ENCODE measurements at places on chromosomes 11 and 22.

DNA sequence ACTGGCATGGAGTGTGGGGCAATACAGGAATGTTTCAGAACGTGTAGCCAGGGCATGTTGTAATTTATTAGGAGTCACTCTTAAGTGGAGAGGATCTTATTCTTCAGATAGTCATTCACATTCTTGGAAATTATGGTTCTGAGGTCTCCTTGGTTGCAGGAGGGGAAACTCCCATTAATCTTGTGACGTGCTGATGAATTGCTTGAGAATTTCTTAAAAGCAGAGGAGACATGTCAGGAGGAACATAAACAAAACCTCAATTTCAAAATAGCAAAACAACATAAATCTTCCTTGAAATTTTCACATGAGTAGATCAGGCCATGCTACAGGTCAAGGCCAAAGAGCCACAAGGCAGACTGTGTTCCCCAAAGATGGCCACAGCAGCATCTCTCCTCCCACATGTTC lies 50.4 kb downstream of the ADM start:
- no peak for DNase-seq

DNA sequence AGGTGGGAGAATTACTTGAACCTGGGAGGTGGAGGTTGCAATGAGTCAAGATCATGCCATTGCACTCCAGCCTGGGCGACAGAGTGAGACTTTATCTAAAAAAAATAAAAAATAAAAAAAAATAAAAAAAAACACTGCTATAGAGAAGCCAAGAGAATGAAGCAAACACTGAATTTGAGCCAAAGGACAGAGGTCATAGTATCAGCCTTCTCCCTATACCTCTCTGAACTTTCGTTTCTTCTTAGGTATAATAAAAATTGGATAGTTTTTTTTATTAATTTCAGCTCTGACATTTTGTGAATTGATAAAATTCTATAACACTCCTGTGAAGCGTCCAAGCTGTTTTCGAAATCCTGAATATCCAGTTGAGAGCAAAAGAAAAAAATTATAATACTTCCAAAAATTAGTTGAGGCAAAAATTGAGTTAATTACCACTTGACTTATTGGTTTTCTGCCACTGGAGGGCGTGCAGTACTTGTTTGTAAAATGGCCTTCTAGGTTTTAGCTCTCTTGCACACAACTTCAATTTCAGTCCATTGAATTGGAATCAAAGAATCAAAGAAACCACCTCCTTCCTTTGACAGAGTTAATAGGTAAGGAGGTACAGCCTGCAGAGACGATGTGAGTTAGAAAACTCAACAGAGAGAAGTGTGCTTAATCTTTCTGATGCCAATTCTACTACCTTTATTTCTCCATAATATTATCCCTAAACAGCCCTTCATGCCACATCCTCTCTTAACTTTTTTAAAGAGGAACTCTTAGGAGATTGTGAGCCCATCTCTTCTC lies 143.2 kb downstream of the BBOX1 start:
- no peak for DNase-seq

GRCh38 chr11:65427691-65428577 lies 5.3 kb downstream of the NEAT1 start:
- DNase-seq: no peak

DNA sequence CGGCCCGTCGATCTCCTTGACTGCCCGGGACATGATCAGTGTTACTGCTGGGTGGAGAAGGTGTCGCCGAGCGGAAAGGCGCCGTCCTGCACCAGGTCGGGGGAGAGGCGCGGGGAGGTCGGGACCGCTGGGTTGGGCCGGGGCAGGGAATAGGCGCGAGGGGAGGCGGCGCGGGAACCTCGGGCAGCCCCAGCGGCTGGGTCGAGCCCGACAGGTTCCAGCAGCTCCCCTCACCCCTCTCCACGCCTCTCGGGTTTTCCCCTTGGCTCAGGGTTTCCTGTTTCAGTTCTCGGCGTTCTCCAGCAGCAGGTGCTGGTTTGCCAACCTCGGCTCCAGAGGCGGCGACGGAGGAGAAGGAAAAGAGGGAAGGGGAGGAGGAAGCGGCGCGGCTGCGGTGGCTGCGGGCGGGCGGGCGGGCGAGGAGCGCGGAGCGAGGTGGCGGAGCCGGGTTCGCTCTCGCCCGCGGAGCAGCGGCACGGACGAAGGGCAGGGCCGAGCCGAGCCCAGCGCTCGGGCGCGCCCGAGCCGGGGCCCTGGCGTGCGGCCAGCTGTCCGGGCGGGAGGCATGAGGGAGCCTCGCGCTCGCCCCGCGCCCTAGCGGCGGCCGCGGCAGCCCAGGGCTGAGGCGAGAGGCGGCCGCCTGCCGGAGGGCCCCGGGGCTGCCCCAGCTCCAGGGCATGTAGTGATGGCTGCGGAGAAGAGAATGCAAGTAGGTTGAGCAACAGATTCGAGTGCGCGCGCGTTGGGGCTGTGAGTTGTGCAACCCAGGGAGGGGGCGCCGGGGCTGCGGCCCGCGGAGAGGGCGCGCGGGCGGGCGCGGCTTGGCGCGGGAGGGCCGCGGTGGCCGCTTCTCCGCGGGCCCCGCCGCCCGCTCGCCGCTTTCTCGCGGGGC lies at the start of gene ZC3H12C:
TSS of gene ZC3H12C (plus strand) at position 878 of the 892 bp plus-strand sequence. CDS start 20 bp downstream, outside the sequence.
- peak; percentile 83 for DNase-seq

GRCh38 chr11:101582989-101583250 lies 887 bp downstream of the TRPC6 start:
- DNase-seq: no peak

DNA sequence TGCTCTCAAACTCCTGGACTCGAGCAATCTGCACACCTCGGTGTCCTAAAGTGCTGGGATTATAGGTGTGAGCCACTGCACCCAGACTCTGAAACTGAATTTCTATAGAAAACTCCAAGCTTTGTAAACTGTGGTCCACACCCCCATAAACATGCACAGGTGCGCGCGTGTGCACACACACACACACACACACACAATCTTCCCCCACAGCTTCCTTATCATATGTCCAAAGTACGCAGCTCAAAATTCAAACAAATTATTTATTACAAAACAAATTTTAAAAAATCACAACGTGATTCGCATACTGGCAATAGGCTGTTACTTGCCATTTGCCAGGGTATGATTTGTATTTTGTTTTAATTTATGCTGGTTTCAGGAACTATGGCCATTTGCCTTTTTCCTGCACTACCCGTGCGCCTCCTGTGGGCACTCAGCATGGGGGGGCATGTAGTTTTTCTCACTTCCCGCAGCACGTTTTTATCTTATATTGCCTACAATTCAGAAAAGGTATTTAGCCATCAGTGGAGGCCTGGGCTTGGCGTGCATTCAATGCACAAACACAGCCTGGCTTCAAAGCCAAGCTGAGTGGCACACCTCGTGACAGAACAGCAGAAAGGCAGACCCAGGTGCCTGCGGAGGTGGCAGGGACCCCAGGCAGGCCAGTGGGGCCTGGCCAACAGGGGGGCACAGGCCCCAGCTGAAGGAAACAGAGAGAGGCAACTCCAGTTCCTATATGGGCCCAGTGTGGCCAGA lies 10.8 kb upstream of the SNX32 start:
- DNase-seq: no peak

GRCh38 chr11:121295246-121296029 lies 2.9 kb downstream of the SC5D start:
- DNase-seq: no peak

- DNase-seq: no peak
These were observed 62.5 kb upstream of the FGF3 start for GRCh38 chr11:69881467-69882269.

- no peak for DNase-seq
These were observed at the start of gene RIC3 for GRCh38 chr11:8168485-8169257. Gene RIC3 (minus strand): TSS chr11:8169025. CDS start chr11:8168989, 36 bp downstream.

DNA sequence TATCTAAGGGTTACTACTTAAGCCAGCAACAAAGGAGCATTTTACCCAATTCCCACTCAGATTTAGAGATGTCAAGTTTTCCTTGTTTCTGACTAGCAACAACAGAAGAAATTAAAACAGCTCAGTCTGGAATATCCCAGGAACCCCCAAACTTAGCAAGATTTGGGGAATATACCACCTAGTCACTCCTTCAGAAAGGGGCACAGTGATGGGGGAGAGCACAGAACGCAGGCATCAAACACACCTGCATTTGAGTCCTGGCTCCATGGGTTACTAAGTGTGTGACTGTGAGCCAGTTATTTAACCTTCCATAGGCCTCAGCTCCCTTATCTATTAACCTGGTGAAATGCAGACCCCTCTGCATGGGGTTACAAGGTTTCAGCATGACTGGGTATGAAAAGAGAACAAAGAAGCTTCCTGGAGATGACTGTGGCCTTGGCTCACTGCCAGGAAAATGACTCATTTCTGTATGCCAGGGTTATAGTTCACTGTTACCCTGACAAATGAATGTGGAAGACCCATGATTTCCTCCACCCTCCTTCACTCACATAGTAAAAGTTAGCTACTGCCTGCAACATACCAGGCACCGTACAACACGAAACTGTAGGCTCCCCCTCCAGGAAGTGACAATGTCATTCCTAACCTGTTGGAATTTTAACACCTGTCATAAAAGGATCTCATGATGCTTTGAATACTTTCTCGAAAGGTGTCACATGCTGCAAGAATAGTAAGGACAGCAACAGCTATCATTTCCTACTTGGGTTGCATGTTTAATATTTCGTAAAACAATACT lies 79.6 kb downstream of the ME3 start:
- no peak for DNase-seq

GRCh38 chr11:107293677-107294344 lies 163.8 kb downstream of the CWF19L2 start:
- no peak for DNase-seq

- DNase-seq: no peak
These were observed 1221.7 kb downstream of the BRD1 start for GRCh38 chr22:48605856-48606481.

GRCh38 chr11:115530752-115531151 lies 26.5 kb upstream of the CADM1 start:
- no peak for DNase-seq

DNA sequence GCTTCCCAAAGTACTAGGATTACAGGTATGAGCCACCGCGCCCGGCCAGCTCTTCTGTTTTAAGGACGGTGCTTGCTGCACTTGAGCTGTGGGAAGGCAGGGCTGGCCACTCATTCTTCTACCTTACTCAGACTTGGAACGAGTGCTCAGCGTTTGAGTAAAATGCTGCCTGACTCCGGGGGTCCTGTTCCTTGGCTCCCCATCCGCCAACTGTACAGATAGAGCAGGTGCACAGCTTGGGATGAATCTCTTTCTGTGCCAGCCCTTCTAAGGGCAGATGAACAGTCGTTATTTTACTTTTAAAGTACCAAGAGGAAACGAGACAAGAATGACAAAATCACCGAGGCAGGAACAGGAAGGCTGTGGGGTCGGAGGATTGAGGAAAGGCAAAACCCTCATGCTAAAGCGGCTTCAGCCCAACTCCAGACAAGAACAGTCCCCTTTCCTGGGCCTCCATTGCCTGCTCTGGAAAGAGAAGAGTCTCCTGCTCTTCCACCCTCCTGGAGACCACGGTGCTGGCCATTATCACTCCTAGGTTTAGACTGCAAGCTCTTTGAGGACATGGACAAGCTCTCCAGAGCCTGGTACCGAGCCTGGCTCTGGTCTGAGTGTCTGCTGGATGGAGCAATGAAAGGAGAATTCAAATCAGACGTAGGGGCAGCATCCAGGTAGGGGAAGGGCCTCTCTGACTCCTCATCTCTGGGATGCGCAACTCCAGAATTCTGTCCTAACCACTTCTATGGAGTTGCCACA lies 1.1 kb upstream of the SUN2 start:
- no peak for DNase-seq

DNA sequence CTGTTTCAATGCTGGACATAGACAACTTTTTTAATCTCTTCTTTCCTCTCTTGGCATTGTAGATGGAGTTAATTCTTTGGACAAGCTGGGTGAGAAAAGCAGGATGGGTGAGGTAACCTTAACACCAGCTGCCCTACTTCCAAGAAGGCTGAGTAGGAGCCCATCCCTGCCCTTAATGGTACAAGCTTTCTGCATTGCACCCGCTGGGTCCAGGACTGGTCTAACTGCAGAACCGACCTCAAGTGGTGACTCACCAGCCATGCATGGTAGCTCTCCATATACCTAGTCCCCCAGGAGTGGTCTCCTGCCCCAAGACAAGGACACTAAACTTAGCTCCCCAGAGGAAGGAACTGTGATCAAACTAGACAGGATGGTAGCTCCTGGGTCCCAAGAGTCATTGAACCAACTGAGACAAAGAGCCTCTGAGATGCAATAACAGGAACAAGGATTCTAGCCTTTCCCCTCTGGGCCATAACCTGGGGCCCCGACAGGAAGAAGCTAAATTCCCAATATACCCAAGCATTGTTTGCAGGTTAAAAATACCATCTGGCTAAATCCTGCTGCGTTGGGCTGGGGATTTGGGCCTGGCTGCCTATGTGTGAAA lies 32.1 kb downstream of the RPL27A start:
- DNase-seq: no peak

GRCh38 chr11:78220218-78221157 lies 31.8 kb downstream of the USP35 start:
- no peak for DNase-seq

DNA sequence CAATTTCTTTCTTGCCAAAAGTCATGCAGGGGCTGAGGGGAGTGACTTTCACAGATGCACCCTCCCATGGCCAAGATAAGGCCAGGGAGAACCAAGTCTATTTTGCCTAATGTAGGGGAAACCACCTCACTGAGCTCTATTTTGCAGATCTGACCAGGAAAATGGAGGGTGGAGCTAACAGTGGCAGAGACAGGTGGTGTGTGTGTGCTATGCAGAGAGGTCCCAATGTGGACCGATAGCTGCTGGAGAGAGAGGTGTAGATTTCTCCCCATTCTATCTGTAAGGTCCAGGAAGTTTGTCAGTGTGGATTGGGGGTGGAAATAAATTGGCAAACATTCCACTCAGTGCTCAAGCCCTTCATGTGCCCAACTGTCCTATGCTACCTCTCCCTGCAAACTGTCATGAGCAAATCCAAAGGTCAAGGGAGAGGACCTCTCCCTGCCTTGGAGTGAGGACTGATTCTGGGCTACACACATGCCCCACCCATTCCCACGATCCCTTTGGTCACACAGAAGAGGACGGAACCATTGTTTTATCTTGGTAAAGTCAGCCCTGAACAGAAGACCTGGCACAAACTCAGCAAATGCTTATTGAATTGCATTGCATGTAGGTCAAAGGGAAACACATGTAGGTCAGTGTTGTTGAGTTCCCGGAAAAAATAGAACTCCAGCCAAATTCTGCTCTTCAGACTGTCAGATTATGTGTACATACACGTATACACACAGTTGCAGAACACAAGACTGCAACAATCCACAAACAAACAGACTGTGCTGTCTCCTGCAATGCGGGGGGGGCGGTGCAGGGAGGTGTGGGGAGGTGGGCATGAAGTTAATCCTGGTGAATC lies 65.9 kb downstream of the C11orf58 start:
- no peak for DNase-seq

DNA sequence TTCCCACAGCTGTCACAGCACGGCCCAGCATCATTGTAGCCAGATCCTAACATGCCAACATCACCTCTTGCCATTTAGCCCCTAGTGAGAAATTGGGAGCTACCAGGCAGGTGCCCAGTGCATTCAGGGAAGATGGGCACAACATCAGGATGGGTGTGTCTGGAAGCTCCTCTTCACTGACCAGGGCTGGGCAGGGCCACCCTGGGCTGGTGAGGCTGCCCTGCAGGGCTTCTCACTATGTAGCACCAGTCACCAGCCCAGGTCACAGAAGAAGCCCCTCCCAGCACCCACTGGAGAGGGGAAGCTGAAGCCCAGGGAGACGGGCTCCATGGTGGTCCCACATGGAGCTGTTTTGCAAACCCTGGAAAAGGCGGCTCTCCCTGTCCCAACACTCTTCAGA lies 13.9 kb downstream of the ZNF74 start:
- DNase-seq: no peak

- no peak for DNase-seq
These were observed 34.7 kb downstream of the USP35 start for GRCh38 chr11:78223320-78223954.

GRCh38 chr22:24076091-24076867 lies 65.2 kb downstream of the CABIN1 start:
- DNase-seq: no peak

GRCh38 chr11:69470793-69471728 lies 10.4 kb upstream of the LINC01488 start:
- no peak for DNase-seq

Measured in mesothelial cell of epicardium (in vitro differentiated cells).